ENCODE measurements at places on chromosomes 11 and 22.

GRCh38 chr11:122109932-122110331, 6.1 kb downstream of the BLID start:
- DNase-seq: no peak

- no peak for DNase-seq
Observed at GRCh38 chr11:10287766-10288715, 6.0 kb downstream of the SBF2 start.

DNA sequence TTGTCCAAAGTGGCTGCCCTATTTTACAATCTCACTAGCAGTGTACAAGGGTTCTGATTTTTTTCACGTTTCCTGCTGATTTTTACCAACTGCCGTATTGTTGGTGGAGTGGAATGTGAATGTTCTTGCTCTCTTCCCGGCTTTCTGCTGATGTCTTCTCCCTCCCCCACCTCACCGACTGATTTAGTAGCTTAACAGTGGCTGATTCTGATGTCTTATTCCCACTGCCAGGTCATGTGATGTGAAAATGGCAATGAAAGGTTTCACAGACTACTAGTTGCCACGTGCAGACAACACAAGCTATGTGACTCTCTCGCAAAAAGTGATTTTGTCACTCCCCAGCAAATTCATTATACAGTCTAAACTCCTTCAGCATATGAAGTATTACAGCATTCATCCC, 17.3 kb upstream of the NEU3 start:
- no peak for DNase-seq

DNA sequence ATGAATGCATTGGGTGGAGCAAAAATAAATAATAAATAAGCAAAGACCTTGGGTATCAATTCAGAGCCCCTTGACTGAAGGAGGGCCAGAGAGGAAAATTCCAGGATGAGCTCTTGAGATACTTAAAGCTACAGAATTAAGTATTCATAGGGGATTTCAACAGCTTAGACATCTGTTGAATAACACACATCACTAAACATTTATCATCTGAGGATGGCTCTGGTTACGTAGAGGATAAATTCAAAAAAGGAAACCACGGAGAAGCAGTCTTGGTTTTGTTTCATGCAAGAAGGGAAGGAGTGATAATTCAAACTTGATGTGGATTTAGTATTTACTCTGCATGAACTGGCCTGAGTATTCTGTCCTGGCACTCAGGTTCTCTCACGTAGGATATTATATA, 29.8 kb downstream of the ARHGAP42 start:
- no peak for DNase-seq

DNA sequence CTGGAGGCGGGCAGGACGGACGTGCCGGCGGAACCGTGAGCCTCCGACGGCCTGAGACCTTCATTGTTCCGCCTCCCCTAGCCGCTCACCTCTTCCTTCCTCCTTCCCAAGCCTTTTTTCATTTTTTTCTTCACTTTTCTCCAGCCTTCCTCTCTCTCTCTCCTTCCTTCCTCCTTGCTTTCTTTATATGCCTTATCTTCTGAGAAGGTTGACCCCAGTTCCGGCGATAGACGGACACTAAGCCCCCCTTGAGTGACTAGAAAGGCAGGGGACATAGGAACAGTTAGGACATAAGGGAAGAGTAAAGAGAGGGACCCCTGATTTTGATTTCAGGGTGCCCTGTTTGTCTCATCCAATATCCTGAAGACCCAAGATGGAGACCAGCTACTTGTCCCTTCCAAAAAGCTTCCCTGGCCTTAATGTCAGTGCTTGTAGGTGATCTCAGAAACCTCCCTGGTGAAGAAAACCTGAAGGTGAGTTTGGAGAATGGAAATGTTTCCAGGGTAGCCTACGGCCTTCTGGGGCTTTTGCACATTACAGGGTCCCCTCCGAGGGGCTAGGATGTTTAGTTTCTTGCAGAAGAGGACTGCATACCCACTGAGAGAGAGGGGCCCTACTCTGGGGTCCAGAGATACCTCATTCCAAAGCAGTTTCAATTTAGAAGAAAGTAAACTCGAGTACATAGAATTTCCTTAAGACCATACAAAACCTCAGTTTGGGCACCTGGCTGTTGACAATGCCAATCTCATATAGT, 3.5 kb downstream of the ADM start:
- DNase-seq: peak; percentile 46

- DNase-seq: peak; percentile 49
Observed at GRCh38 chr11:47061429-47062178, 115.1 kb downstream of the ARFGAP2 start.

- peak; percentile 65 for DNase-seq
Observed at GRCh38 chr11:124898711-124899110, 1.0 kb upstream of the ROBO4 start.

- no peak for DNase-seq
Observed at GRCh38 chr22:28582806-28583205, 96.8 kb downstream of the TTC28 start.

DNA sequence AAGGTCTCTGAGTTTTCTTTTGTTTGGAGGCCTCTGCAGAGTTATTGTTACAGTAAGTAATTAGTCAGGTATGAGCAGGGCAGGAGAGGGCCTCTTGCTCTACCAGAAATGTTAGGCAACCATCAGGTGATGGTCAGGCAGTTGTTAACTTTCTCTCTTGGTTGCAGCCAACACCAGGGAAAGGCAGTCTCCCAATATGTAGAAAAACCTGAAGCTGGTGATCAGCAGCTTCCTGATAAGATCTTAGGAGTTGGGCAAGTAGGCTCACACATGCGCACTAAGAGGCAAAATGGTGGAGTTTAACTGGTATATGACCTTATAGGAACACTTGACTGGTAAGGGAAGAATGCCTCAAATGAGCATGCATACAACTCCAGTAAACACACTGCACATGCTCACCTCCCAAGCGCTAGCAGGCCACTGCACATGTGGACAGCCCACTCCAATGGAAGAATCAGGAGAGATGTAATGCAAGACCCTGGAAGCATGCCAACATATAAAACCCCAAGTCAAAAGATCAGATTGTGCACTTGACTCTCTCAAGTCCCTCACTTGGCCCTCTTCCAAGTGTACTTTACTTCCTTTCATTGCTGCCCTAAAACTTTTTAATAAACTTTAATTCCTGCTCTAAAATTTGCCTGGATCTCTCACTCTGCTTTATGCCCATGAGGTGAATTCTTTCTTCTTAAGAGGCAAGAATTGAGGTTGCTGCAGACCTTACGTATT, 23.7 kb upstream of the SLC35F2 start:
- DNase-seq: no peak

GRCh38 chr11:100328626-100329340, 358.3 kb upstream of the ARHGAP42 start:
- DNase-seq: peak; percentile 51

- no peak for DNase-seq
Observed at GRCh38 chr11:6618117-6619003, 862 bp downstream of the TPP1 start.

DNA sequence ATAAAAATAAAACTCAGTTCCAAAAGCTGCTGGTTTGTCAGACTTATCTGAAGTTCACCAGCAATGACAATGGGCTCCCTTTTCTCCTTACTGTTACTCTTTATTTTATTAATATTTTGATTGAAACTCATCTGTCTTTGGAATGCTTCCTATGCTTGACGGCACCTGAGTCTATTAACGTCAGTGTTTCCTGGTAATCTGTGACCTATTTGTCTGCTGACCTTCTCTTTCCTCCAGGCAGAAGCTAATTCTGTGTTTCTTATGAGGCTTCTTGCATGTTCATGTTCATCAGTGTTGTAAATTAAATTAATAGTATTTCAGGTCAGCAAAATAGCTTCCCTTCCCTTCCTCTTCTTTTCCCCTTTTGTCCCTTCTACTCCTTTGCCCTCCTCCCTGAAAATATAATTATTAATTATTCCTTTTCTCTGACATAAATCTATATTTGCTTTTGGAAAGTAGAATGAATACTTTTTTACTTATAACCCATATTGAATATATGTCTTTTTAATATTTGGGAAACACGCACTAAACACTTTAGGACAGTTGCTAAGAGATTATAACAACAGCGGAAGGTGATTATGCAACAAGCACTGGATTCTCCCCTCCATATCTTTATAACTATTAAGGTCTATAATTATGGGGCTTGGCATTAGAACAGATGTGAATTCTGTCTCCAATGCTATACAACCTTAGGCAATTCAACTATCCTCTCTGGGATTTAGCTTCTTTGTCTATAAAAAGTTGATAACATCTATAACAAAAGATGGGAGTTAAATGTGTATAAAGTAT, 32.1 kb upstream of the PCF11 start:
- DNase-seq: no peak

DNA sequence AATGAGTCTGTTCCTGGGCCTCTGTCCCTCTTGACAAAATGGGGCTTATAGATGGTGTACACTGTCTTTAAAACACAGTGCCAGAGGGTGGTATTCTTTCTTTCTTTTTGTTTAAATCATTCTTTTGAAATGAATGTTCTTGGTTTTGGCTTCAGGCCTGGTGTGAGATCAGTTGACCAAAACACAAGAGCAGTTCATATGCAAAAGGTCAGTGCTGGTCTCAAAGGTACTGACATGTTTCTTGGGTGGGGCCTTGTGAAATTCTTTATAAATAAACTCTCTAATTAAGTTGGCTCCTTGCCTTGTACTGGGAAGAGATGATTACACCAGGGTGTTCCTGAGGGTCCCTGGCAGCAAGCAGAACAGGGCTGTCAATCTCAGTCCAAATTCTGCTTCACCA, 110.0 kb downstream of the FBXO7 start:
- no peak for DNase-seq

GRCh38 chr22:26552466-26552865, 37.5 kb downstream of the TPST2 start:
- no peak for DNase-seq

DNA sequence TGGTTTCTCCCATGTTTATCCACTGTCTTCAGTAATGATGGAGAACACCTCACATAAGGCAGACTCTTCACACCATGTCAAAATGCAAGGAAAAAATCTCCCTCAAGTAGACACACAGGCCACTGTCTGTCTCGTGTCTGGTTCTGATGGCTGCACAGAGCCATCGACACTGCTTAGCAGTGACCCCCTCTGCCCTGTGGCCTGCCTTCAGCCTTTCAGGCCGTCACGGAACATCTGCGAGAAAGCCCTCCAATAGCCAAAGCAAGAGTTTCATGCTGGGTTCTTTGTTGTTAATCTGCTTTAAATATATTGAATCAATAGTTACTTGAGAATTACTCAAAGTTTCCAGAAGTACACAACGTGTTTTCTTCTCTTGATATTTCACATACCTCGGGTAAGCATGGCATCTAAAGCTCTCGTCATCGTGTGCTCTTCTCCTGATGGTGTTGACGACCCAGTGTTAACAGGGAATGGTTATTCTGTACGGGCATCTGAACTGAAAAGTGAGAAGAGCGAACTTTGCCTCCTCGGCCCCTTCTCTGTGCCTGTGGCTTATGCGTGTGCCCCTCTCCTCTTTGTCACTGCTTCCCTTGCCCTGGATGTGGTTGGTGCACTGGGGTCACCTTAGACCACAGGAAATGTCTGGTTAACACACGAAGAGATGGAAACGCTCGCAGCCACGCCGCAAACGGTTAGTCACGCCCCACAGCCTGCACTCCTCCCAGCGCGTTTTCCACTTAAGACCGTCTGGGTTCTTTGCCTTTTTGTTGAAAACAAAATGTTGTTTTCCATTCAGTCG, 33.4 kb upstream of the CTTN start:
- no peak for DNase-seq

DNA sequence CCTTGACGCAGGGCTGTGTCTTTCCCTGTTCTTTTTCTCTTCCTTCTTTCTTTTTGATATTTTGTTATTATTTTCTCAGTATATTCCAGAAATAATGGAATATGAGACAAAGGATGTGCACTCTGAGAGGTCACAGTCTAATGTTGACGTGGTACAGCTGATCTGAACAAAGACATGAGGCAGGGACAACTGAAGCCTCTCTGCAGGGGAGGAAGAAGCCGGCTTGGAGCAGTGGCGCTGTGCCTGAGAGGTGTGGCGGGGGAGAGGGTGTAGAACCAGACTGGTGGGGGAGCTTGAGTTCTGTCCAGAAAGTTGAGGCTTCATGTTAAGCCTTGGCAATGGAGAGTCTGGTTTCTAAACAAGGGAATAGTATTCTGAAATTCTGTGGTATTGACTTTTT, 34.7 kb downstream of the ADAMTS15 start:
- DNase-seq: no peak

GRCh38 chr11:132284048-132284447, 913.6 kb downstream of the NTM start:
- DNase-seq: no peak

DNA sequence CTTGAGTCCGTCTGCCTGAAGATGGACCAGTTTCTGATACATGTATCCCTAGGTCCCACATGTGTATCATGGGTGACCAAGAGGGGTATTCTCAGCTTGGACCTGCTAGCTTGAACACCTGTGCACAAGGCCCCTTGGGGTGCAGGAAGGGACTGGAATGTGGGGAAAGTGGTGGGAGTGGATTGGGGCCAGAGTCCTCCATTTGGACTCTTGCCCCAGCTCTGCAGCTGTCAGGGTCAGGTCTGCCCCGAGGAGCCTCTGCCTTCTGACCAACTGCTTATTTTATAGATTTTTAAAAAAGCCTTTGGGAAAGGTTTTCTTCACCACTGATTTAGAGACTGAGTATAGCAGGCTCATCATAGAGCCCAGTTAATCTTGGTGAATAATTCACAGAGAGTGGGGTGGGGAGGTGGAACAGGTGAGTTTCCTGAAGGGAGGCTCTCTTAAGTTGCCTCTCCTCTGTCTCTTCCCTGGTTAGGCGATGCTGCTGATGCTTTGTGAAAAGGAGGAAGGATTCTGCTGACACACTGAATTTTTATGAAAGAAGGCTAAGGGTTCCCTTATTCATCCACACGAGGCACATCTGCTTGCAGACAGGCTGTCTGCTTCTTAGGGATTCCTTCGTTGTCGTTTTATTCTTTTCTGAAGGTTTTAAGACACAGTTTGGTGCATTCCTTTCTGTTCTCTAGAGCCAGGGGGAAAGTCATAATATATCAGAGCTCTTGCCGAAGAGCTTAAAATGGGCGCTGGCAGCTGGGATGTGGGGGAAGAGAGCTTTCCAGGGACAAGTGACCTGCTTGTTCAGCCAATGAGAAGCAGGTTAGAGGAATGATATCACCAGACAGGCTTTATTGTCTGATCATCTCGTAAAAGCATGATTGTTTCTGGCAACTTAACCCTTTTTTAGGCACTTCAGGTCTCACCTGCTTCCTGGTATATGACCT, 19.9 kb downstream of the TRIM44 start:
- no peak for DNase-seq

GRCh38 chr11:117199916-117200812, 994 bp downstream of the TAGLN start:
- DNase-seq: peak; percentile 68

DNA sequence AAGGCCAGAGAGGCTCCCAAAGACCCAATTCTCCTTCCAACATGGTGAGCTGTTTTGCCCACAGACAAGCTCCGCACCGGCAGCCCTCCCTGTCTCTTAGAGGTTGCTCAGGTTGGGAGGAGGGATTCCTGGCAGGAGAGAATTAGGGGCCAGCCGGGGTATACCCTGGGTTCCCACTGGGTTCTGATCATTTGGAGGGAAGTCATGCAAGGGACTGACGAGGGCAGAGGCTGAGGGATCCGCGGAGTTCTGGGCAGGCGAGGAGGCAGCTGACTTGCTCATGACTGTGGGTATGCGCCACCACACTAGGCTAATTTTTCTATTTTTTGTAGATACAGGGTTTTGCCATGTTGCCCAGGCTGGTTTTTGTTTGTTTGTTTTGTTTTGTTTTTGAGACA, 4.6 kb downstream of the ST3GAL4 start:
- peak; percentile 26 for DNase-seq

- DNase-seq: no peak
Observed at GRCh38 chr22:29987137-29987536, 93.1 kb upstream of the HORMAD2 start.
